LNCaP clone FGC (cell line): ENCODE measurements at places on chromosomes 3 and 15.

GRCh38 chr3:120858521-120858920 lies 49.5 kb upstream of the STXBP5L start:
- DNase-seq: no peak

- peak; percentile 44 for DNase-seq
These were observed 23.5 kb downstream of the DTWD1 start for GRCh38 chr15:49644364-49644794.

DNA sequence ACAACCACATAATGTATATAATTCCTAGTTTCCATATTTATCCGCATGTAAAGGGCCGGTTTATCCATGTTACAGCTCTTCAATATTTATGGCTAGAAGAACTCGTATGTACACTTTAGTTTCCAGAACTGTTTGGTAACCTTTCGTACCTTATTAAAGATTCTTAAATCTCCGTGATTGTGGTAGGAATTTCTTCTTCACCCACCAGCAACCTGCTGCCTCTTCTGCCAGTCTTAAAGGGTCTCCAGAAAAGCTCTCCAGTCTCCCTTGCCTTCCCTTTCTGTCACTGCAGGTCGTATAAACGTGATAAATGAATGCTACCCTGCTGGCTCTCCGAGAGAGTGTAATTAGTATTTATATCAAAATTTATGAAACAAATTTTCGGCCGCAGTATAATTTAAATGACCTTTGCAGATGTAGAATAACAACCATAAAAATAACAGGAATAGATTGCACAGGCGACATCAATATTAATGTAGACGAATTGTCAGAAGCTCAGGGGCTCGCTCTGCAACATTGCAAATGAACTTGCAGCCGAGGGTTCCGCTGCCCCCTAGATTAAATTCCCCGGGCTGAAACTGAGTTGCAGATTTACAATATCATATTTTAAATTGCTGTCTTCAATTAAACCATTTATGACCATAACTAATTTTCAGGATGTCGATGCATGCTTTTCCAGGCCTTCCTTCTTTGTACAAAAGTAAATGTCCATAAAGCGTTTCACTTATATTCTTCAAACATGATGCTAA lies 5.4 kb downstream of the ZIC1 start:
- DNase-seq: no peak

GRCh38 chr15:63292771-63293170 lies 15.4 kb downstream of the APH1B start:
- no peak for DNase-seq

GRCh38 chr15:50940506-50940905 lies 32.0 kb downstream of the AP4E1 start:
- peak; percentile 32 for DNase-seq

DNA sequence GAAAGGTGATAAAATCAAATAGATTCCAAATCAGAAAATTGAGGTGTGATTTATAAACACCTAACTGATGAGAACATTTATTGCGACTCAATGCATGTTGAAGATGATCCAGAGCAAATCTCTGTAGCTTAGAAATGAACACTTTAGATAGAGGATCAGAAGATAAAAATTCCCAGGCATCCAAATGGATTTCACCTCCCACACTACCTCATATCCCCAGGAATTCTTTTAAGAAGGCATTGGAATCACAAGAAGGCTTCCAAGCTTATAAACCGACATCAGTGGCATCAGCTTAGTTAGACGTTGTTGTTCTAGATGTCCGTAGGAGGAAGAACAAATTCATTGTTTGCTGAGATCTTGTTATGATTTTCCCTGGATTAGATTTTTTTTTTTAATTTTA lies 154.4 kb downstream of the EBLN2 start:
- DNase-seq: no peak

DNA sequence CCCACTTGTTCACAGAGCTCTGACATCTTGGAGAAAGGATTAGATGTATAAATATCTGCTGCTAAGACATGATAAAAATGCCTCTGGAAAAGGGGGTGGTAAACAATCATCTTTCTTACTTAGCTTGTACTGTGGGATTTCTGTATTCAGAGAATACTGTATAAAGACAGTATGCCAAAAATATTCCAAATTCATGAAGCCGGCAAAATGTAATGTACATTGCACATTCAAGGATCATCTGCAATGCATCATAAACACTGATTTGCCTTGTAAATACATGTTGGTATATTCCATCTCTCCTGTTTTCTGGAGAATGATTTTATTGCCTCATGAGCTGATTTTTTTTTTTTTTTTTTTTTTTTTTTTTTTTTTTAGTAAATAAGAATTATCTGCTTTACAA lies 355.3 kb downstream of the ROBO1 start:
- no peak for DNase-seq

DNA sequence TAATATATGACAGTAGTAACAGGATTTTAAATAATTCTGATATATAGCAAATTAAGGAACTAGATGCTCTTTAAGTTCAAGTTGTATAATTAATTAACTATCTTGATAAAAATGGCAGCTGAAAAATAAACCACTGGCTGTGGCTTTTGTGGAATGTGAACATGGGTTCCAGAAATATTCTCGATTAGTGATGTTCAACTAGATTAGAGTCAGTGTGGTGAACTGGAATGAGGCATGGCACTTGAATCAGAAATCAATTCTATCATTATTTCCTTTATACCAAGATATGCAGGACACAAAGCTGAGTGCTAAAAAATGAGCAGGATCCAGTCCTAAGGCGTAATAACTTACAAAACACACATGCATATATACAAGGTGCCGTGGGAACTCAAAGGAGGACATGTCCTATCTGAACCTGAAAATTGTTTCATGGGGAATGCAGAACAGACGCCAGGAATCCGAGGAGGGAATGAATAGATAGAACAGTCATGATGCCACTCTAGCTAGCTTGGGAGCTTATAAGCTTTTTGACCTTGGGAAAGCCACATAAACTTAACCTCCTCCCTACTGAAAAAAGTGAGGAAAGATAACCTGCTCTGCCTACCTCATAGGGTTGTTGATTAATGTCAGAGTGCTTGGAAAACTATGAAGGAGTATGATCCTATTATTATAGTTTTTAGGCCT lies 402.4 kb downstream of the PLCL2 start:
- DNase-seq: no peak

DNA sequence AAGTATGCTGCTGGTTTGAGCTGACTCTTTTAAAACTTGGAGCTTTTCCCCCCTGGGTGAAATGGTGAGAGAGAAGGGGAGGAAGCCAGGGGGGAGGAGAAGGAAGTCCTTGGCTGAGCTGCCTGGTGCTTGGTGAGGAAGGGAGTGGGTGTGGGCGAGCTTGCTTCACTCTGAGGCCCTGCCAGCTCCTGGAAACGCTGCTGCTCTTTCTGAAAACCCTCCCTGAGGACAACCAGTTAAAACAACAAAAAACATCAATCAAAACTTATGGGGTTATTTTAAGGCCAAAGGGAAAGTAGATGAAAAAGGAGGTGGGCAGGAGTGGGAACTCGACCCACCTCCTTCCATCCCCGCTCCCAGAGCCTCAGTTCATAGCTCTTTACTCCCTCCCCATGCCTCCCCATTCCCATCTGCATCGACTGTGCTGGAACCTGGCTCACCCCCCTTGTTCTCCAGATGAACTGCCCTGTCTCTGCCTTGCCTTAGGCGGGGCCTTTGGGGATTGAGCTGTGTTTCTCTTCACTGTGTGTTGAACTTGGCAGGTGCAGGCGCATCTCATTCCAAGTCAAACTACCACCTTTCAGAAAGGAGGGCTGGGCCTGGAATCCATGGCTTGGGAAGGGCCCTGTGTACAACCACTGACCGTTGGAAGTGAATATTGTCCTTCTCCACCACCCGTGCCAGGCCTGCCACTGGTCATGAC lies 166.1 kb downstream of the ZNF621 start:
- DNase-seq: peak; percentile 88

- DNase-seq: no peak
These were observed 5.2 kb downstream of the LINS1 start for GRCh38 chr15:100596792-100597191.

DNA sequence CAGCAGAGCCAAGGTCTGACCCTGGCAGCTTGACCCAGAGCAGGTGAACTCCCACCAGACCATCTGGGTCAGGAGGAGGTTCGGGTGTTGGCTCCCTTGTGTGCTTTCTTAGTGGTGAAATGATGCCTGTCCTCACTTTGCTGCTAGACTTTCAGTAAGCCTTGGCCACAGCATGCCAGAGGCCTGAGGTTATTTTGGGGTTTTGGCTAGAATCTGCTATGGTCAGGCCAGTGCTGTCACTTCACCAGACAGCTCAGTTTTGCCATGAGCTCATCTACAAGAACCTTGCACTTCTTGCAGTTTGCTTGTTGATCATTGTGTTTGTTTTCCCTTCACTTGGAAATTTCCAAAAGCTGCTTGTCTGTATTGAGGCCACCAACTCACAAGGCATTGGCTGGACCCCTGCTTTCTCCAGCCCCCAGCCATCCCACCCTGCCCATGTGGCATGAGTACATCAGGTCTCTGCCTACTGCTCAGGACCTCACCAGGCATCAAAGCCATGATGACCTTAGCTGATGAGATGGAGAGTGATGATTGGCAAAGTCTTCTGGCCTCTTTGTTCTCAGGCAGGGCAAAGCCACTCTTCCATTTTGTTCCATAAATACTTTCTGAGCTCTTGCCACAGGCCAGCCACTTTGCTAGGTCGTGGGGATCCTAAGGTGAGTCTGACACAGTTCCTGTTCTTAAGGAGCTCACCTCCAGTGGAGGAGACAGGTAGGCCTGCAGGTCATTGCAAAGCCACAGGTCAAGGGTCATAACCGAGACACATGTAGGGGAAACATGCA lies 122.6 kb downstream of the ARNT2 start:
- no peak for DNase-seq

DNA sequence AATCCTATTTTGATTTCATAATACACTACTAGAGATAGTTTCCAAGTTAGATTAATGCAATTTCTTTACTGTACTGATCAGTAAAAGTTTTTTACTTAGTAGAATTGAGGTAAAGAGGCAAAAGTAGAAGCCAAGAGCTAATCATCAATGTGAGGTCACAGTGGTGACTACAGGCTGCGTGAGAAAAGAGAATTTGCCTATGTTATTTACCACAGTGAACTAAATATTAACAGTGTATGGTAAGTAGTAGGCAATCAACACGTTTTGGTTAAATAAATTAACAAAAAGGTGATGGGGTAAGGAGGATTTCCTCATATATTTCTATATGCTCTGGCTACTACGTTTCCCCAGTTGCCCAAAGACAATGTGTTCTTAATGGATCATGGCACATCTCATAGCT lies 202.2 kb upstream of the CMC1 start:
- no peak for DNase-seq

GRCh38 chr3:29697989-29698388 lies 417.1 kb downstream of the RBMS3 start:
- DNase-seq: peak; percentile 1

DNA sequence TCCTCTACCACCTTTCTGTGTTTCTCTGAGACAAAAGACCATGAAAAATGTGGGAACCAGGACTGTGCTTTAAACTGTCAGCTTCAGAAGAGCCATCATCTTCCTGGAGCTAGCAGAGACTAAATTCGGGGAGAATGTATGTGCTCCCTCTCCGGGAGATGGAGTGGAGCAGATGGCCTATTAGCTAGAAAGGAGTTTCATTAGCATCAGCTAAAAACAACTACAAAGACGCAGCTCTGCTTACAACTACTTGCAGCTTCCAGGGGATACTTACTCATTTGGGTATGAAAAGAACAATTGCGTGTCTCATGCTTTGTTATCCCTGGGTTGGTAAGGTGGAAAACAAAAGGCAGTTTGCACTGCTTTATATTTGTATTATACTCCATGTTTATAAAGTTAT lies 159.6 kb downstream of the MFSD1 start:
- DNase-seq: no peak
